Activated naive CD4-positive, alpha-beta T cell treated with anti-CD3 and anti-CD28 coated beads, Interleukin-2, amount 50 U/mL, for 16 hours (primary cell): ENCODE measurements at places on chromosomes 12 and 14.

DNA sequence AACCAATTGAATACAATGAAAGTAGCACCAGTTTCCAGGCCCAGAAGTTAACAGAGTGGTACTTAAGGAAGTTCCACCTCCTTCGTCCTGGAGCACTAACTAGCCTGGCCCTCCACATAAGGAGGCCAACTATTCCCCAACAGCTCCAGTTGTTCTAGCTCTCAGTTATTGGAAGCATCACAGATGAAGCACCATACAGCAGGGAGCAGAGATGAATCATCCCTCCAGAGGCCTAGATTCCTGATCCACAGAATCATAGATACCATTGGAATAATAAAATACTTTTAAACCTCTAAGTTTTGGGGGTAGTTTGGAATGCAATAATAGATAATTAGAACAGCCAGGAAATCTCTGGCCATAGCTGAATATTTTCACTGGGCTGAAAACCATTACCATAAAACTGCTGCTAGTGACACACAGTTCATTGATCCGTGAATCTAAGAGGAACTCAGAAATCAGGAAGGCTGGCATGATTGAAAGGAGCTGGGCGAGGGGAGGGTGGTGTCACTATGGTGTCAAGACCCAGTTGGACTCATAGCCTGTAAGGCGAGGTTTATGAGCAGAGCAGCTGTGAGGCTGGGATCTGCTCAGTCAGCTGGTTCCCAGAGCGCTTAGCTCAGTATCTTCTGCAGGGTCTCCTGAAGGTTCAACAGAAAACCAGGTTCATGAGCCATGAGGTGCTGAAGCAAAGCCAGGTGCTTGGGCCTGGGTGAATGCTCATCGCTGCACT, 371.4 kb upstream of the TMTC1 start:
- DNase-seq = no peak

DNA sequence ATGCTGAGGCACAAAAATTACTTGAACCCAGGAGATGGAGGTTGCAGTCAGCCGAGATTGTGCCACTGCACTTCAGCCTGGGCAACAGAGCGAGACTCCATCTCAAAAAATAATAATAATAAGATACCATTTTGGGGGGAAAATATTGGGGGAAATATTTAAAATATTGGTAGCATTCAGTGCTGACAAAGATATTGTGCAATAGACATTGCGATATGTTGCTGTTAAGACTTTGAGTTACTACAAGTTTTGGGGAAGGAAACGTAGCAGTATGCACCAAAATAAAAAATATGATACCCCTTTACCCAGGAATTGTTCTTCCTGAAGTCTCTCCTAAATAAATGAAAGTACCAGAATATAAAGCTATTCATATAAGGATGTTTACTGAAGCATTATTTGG, 37.7 kb upstream of the MYBPC1 start:
- DNase-seq = no peak

GRCh38 chr14:56552615-56553014, 27.0 kb upstream of the TMEM260 start:
- no peak for DNase-seq

DNA sequence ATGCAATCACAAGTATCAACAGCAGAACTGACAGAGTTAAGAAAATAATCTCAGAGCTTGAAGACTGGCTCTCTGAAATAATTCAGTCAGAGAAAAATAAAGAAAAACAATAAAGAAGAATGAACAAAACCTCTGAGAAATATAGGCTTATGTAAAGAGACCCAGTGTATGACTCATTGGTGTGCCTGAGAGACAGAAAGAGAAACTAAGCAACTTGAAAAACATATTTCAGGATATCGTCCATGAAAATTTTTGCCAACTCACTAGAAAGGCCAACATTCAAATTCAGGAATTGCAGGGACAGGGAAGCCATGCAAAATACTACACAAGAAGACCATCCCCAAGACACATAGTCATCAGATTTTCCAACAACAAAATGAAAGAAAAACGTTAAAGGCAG, 56.2 kb downstream of the APOBEC1 start:
- DNase-seq = no peak

DNA sequence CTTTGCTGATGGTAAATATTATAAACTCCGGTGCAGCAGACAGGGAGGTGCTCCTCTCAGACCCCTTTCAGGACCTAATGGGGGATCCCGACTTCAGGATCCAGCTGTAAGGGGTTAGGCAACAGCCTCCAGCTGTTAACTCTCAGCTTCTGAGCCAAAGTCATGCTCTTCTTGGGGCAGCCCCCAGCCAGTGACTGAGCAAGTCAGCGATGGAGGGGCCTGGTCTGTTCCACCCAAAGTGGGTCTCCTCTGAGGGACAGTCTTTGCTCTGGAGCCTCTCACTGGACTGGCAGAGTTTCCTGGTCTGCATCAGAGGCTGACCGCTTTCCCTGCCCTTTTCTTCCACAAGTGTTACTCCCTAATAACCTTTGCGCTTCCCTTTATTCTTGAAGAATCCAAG, 184.2 kb upstream of the DIO3 start:
- DNase-seq = no peak
